NCI-H2081 (cell line): ENCODE measurements at places on chromosomes 16 and 17.

- DNase-seq = no peak
These were observed 15.0 kb upstream of the SLC12A3 start for GRCh38 chr16:56849690-56850680.

DNA sequence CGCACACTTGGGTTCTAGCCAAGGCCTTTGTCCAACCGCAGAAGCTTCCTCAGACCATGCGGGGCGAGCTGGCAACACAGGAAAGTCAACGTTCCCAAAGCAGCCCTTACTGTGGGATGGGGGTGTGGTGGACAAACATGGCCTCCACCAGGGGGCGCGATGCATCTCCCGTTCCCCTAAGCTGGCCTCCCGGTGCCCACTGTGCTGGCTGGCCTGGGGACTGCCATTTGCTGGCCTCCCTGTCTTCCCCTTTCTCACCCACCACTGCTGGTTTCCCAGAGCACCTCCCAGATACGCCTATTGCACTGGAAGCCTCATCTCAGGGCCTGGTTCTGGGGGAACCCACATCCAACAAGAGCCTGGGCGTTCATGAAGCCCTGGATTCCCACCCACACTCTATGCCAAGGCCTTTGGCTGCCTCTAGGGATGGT, 145.3 kb downstream of the IRF8 start:
- no peak for DNase-seq

DNA sequence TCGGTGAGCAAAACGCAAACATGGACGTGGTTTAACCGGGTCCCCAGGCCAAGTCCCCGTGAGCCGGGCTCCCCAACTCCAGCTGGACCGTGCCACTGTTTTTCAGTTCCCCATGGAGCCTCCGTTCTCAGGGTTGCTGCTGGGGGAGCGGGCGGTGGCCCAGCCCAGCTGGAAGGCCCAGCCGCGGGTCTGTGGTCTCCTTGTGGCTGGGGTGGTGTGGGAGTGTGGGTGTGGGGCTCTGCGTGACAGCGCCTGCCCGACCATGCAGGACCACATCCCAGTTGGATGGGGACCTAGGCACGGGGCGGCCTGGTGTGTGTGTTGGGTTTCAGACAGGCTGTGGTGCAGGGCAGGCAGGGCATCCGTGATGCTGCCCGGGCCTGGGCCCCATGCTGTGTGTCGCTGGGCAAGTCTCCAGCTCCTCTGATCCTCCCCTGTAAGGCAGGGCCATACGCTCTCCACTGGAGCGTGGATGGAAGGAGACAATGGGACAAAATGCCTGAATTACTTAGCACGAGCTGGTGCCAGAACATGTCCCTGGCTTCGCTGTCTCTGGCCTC, 40.3 kb downstream of the COX4I1 start:
- DNase-seq = no peak

DNA sequence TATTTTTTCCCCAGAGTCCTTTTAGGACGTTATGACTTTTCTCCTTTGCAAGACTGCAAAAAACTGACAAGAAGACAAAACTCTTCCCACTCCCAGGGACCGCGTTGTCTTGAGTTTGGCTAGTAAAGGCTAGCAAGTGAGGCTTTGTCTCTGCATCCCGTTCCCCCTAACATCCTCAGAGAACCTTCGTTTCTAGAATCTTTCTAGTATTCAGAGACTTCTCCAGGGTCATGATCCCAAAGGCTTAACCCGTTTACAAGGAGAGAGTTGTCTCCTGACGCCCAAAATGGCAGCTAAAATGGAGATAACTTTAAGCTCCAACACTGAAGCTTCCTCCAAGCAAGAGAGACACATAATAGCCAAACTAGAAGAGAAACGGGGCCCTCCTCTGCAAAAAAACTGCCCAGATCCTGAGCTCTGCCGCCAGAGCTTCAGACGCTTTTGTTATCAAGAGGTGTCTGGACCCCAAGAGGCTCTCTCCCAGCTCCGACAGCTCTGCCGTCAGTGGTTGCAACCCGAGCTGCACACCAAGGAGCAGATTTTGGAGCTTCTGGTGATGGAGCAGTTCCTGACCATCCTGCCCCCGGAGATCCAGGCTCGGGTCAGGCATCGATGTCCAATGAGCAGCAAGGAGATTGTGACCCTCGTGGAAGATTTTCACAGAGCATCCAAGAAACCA, 843 bp downstream of the ZNF174 start:
- no peak for DNase-seq

- no peak for DNase-seq
These were observed 9.2 kb upstream of the KAT7 start for GRCh38 chr17:49779156-49779738.

- DNase-seq = no peak
These were observed 12.6 kb downstream of the PMFBP1 start for GRCh38 chr16:72159386-72159785.

DNA sequence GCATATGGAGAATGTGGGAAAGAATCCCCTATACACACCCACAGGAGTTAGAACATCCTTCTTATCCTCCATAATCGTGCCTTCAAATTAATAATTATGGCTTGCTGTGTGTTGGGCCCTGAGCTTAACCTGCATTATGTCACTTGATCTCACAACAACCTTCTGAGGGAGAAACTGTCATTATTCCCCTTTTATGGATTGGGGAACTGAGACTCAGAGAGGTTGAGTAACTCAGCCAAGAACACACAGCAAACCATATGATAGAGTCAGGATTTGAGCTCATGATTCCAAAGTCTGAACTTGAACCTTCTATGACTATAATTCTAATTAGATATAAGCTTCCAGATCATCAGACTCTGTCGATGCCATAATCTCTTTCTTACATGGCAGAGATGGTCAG, 114.2 kb upstream of the CACNG3 start:
- DNase-seq = no peak

DNA sequence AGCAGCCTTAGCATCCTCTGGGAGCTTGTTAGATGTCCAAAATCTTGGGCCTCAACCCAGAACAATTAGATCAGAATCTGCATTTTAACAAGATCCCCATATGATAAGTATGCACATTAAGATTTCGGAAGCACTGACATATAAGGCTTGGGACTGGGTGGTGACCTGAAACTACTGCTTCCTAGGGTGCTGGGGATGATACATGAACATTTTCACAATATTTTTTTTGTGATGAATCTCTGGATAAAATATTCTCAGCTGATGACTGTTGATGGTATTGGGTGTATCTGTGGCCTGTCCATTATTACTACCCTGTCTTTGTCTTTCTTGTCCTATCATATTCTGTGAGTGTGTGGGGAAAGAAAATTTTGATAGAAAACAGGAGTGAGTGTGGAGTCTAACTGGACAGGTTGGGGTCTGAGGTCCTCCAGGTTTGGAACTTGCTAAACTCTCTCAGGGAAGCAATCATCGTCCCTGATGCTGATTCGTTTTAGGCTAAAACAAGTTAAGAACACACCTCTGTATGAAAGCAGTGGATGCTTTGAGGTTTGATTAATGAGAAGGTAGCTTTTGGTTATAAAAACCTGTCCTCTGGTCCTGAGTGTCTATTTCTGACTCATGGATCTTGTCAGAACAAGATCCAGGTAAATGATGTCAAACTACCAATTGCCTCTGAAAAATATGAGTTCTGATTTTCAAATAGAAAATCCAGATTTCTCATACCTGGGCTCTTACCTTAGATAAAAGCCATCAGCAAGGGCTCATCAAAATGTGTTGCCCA, 23.2 kb downstream of the KRT23 start:
- no peak for DNase-seq

DNA sequence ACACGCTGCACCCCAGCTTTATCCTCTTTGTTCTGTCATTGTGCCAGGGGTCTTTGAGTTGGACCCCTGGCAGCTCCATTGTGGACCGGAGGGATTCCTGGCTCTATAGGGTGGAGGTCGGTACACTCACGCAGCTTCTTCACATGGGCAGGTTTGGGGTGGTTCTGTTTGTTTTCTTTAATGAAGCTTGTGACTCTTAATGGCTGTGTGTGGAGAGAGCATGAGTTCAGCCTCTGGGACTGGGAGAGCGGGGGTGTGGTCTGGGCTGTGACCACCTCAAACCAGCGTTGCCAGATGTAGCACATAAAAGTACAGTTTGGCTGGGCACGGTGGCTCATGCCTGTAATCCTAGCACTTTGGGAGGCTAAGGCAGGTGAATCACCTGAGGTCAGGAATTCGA, 21.2 kb upstream of the NAGLU start:
- DNase-seq = no peak

GRCh38 chr17:49696233-49696761, 11.5 kb downstream of the SLC35B1 start:
- no peak for DNase-seq

- peak; percentile 30 for DNase-seq
These were observed 53.4 kb downstream of the MFSD11 start for GRCh38 chr17:76791053-76791980.

GRCh38 chr17:79046916-79047280, 22.9 kb downstream of the C1QTNF1 start:
- no peak for DNase-seq

GRCh38 chr16:53924331-53925106, 220.6 kb downstream of the FTO start:
- no peak for DNase-seq
